ENCODE measurements at places on chromosomes 6 and 20. TPM values are rescaled to one million over a fixed set of nuclear protein-coding genes. Genes with fewer than 3 reads are reported as not detected.

GRCh38 chr6:48475275-48475674 is 364.3 kb upstream of the PTCHD4 start:
- no peak for DNase-seq

DNA sequence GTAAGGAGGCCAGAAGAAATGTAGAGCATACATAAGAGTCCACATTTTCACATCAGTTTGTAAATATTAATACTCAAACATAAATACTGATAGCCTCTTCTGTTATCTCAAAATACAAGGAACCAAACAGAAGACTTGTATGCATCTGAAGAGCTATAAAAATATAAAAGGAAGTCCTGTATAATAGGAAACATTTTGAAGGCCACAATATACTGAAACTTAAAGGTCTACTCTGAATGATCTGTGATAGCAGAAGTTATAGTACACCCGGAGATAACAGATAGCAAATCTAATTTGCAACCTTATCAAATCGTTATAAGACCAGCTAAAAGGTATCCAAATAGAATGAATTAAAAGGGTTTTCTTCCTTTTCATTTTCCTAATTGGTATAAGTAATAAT is 111.2 kb downstream of the HIVEP2 start:
- DNase-seq = no peak

TREML1 gene
- 0.56 TPM for total RNA-seq

HSPA1B gene
- total RNA-seq = 190 TPM

GRCh38 chr6:129292836-129293235 is 409.9 kb downstream of the LAMA2 start:
- no peak for DNase-seq

- no peak for DNase-seq
These were observed 1.1 kb upstream of the BHLHE23 start for GRCh38 chr20:63007646-63008488.

HLA-DMA gene
- 67.6 TPM for total RNA-seq

GRCh38 chr6:110101885-110102284 is 77.6 kb downstream of the WASF1 start:
- DNase-seq = no peak

- DNase-seq = no peak
These were observed 38.1 kb upstream of the BMP5 start for GRCh38 chr6:55913228-55914195.

DNA sequence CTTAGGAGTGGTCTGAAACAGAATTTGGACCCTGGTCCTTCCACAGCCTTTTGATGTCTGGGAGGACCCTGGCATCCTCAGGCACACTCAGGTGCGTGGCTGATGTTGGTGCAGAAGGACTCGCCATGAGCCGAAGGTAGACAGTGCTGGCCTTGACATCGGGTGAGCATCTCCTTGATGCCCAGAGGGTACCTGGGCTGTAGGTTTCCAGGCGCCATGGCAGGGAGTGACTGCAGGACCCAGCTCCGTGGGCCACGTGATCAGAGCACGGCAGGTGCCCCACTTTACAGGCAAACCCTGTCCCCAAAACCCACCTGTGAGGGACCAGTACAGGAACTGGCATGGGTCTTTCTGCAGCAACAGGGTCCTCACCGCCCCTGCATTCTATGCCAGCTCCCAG is 319.2 kb downstream of the CDH4 start:
- no peak for DNase-seq

DNA sequence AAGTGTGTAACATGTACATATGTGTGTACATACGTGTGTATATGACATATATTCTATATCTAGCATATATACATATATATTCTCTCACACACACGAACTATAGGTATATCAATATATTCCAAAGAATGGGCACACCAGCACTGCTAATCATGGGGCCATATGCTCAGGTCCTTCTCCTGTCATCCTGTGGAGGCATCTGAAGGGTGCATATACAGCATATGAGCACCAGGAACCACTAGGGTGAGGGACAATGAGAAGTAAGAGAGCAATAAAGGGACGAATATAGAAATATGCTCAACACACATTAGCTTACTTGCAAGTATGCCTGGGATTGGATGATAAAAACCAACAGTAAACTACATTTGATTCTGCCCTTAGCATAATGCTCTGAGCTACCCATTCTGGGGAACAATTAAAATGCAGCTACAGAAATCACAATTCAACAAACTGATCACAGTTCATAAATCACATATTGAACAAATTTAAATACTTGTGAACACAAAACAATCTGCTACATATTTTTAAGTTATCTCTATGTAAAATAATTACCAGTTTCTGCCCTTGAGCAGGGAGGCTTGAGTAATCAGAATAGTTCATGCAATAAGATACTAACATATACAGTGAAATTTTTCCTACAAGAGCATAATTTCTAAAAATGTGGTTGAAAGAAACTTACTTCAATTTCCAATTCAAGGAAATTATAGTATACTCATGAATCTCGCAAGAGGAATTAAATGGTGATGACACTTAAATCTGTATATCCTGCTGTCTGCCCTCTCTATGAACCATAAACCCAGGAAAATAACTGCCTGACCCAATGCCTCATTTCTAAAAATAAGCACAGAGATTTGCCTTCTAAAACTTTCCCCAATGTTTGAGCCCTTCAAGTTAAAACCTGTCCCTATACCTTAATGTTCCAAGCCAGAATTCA is 272.2 kb upstream of the THEMIS start:
- DNase-seq = no peak

DNA sequence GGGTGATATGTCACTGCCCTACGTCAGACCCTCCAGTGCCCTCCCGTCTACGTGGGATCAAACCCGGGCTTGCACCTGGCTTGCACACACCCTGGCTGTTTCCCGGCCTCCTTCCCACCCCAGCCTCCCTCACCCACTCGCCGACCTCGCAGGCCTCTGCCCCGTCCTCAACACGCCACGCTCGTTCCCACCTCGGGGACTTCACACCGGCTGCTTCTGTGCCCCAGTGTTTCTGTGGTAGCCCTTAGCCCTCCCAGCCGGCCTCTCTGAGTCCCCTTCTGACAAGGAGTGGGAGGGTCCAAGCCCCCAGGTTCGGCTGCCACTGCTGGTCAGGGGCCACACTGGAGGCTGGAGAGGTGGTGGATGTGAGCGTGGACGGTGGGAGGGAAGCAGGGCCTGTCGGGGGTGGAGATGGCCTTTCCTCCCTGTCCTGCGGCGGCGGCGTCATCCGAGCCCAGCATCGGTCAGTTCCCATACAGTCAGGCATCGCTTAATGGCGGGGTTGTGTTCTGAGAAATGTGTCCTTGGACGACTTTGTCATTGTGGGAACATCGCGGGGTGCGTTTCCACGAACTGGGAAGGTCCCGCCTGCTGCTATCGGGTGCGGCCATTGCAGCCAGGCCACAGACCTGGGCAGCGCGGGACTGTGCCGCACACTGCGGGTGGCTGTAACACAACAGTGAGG is 11.4 kb upstream of the KIF25 start:
- no peak for DNase-seq

DNA sequence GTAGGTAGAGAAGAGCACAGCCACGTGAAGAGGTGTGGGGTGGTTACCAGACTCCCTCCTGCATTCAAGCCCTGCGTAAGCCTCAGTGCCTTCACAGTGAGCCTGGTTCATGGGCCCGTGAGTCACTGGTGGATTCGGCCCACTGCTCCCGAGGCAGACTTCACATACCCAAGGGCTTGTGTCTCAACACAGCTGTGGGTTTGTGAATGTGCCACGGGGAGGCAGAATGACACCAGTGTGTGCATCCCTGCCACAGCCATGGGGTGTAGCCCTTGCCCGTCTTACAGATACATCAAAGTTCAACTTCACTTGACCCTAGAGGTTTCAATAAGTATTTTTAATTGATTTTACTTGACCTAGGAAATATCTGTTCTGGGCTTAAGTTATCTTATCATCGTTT is 108.5 kb downstream of the MAP3K4 start:
- no peak for DNase-seq

LY86 gene
- 5.4 TPM for total RNA-seq

METTL24 gene
- total RNA-seq = 2.4 TPM

PHACTR1 gene
- total RNA-seq = 17.5 TPM

SDC4 gene
- 42.1 TPM for total RNA-seq

DNA sequence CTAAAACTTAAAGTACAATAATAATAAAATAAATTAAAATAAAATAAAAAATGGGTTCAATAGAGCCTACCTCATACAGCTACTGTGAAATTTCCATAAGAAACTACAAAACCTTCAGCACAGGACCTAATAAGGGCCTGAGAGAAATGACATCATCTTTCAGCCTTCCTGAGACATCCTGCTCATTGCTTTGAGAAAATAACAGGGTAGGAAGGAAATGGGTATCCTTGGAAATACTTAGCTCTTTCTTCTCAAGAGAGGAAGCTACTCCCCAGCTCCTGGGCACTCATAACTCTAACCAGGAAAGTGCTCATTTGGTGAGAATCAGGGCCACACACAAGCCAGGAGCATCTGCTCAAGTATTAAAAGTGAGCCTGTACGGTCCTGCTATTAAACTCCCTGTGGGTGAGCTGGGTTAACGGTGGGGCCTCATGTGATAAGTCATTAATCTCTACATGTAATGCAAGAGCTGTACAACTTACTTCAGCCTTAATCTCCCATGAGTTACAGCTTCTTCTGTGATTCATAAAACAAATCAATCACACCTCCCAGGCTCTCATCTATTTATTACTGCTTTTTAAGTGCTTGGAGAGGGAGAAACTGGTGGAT is 141.4 kb downstream of the MAFB start:
- DNase-seq = no peak

TEAD3 gene
- 13.2 TPM for total RNA-seq

CBLN4 gene
- 0.32 TPM for total RNA-seq

CLPSL1 gene
- not detected for total RNA-seq

GRCh38 chr20:43138061-43138770 is 51.5 kb downstream of the PTPRT start:
- DNase-seq = no peak

DNA sequence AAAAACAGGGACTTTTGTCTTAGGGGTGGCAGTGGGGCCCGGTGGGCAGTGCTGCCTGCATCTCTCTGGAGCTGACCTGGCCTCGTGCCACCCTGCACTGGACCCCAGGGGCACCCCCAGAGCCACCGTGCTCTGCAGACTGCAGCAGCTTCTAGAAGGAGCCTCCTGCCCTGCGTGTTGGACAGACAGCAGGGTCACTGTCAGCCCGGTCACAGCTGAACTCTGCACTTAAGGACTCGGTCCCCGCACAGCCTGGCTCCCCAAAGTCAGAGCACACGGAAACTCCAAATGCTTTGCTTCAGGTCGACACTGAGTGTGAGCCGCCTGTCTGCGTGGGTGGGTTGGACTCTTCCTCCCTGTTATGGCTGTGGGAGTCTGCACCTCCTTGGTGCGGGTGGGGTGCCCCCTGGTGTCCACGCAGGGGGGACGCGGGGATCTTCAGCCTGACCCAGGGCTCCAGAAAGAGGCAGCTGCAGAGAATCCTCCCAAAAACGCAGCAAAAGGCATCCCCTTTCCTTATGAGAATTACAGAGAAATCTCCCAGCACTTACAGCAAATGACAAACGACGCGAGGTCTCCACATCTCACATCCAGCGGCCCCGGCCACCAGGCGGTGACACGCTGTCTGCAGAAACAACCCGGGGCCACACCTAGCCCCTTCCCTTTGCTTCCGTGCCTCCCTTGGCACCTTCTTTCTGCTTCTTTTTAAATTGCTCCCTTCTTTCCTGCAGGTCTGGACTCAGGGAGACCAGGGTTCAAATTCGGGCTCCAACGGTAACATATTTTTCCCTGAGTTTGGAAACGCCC is 36.3 kb upstream of the DACT2 start:
- no peak for DNase-seq

MYCT1 gene
- 19.0 TPM for total RNA-seq

DNA sequence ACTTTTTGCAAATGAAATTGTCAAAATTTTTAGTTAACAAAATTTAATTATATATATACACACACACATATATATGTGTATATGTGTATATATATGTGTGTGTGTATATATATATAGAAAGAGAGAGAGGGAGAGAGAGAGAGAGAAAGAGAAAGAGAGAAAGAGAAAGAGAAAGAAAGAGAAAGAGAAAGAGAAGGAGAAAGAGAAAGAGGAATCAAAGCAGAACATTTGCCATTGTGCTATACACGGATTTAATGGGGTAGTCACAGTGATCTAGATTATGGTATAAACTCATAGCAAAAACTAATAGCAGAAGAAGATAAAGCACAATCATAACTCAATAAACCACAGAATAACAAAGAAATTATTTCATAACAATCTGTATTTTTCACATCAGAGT is 126.7 kb downstream of the DST start:
- no peak for DNase-seq

GRCh38 chr6:2819115-2819514 is 22.5 kb downstream of the SERPINB1 start:
- DNase-seq = no peak

DNA sequence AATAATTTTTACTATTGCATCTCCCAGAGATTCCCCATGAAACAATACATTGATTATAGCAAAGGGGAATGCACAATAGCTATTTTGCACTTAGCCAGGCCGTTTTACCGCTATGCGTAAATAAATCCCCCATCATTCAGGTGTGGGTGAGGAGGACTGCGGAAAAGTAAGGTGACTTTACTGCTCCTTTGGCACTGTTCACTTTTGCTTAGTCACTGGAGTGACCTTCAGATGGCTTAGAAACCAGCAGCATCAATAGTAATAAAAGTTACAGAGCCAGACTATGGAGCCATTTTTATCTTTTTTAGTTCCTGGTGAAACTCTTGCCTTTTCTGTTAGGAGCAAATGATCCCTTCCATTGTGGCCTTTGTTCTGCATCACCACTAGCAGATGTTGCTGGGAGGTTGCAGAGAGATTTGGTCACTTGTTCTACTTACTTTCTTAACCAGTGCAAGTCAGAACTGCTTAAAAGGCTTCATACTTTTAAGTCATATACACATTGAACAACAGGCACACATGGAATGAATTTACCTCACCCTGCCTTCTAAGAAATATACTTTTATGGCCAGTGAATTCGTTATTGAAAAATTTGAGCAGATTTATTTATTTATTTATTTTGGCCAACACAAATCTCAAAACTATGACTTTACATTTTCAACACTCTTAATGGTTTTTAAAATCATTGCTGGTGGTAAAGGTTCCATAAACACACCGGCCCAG is 12.1 kb upstream of the BTBD3 start:
- DNase-seq = no peak

DNA sequence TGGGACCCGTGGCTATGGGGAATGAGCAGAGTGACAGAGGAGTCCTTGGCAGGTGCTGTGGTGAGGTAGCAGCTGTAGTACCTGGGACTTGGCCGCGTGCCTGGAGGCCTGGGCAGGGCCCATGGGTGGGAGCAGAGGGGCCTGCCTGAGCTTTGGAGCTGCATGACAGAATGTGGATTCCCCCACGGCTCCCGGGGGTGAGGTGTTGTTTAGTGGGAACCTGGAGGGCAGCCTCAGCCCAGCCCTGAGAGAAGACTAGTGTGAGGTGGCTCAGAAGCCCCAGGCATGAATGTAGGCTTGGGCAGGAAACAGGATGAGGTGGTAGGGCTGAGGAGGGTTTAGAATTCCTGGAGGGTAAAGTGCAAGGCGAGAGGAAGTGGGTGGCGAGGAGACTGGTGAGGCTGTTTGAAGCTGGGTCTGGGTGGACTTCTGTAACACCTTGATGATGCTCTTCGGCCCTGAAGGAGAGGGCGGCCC is 86.5 kb upstream of the SCP2D1 start:
- DNase-seq = no peak

BPIFB4 gene
- total RNA-seq = not detected

All from omental fat pad (tissue), 4 donors.